Right hindlimb (tissue), 1 donor: ENCODE measurements at places on chromosomes 3 and 15.

GRCh38 chr3:67083277-67083676, 85.2 kb downstream of the KBTBD8 start:
- no peak for DNase-seq

DNA sequence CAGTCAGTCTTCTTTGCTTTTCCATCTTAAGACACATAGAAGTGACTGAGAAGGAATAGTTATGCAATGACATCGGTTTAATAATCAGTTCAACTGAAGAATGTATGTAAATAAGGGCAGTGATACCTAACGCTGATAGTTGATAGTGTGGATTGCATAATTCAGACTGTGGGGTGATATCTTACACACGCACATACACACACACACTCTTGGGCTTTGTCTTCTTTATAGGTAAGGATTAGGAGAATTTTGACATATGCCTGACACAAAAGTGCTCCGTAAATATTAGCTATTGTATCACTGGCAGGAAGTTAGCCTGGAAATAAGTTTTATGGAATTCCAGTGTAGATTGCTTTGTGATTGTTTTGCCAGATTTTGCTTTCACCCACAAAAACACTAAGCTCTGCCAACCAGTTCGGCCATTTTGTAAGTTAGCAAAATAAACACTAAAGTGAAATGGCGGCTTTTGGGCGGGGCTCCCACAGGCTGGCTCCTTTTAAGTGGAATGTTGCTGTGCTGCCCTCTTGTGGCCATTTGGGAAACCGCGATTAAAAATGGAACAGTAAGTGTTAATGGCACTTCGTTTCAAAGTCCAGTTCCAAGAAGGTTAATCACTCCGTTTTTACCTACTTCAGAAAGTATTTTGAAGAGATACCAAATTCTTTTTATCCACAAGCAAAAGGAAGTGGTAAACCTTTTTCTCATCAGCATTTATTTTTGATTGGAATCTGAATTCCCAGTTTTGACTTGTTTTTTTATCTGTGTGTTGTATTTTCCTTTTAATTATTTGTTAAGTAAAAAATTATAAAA, 17.7 kb downstream of the CHD2 start:
- DNase-seq = peak; percentile 93

GRCh38 chr3:62363275-62363674, 10.1 kb downstream of the FEZF2 start:
- DNase-seq = no peak

DNA sequence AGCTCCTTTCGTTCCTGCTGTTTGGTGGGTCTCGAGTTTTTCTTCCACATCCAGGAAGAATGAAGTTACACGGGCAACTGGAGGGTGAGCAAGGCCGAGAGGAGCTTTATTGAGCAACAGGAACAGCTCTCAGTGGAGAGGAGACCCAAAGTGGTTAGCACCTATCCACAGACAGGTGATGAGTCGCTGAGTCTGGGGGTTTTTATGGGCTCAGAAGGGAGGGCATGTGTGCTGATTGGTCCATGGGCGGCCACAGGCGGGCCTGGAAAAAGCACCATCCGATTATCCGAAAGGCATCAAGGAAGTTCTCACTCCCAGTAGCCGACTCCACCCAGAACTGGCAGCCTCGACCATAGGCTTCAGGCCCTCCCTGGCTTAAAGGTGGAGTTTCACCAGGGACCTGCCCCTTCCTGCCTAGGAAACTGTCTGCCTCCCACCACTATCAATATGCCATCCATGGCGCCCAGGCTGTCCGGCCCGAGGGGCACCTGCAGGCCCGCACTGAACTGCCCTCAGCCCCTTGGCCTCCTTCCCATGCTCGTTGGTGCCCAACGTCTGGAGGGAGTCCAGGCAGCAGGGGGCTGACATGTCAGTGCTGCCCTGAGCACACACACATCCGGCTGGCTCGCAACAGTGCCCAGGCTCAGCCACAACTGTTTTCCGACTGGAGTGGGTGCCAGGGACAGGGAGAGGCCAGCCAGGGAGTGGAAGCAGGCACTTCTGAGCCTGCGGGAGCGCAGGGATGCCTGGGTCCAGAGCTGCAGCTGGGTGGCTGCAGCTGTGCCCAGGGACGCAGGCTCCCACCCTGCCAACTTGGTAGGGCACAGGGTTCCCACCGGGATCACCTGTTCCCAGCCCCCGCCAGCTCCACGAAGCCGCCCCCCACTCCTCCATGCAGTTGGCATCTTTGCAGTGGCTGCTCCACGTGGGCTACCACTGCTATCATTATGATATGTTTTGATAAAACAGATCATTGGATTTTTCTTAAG, 170.2 kb downstream of the FNDC3B start:
- peak; percentile 53 for DNase-seq

GRCh38 chr15:81253846-81254245, 57.2 kb downstream of the IL16 start:
- DNase-seq = no peak

DNA sequence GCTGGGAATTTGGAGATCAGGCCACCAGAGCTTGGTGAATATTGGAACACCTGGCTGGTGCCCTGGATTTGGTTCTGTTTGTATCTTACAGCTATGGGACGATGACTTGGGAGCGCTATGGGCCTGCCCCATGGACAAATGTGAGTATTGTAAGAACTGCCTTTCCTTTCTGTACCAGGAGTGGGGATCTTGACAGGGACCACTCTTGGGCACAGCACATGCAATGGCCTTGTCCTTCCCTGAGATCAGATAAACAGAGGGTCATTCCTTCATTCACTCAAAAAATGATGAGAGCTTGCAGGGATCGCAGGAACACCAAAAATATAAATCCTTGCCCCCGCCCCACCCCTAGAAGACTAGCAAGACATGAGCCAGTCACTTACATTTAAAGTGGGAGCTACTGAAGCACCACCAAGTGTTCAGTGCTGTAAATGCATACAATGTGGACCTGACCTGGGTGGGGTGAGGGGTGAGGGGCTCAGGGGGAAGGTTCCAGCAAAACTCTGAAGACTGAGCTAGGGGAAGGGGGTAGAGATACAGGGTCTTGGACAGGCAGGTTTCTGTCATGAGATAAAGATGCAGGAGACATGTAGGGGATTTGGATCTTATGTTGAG, 2.7 kb upstream of the CRELD1 start:
- no peak for DNase-seq

- DNase-seq = no peak
These were observed 7.0 kb downstream of the CHAC1 start for GRCh38 chr15:40960151-40960885.
